ENCODE measurements at places on chromosomes 5 and 9.

DNA sequence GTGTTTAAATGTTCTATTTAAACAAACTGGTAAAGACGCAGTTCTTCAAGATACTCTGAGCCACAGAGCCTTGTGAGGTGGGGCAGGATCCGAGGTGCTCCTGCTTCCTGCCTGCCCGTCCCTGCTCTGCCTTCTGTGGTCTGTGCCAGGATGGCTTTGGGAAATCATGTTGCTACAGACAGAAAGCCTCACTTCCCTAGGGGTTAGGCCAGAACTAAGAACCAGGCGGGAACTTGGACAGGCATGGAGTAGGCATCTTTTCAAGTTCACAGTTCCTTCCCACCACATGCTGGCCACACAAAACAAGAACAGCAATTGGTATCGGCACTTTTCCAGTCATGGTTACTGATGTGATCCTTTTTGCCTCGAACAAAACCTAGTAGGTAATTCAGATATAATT, 67.7 kb upstream of the SPOCK1 start:
- H3K4me1 ChIP-seq, result no peaks in the 10 kb centered on the region
- no peak for DNase-seq
- H3K27ac ChIP-seq, result no peak overlapping the region
- H3K36me3 ChIP-seq, result no peaks in the 10 kb centered on the region

GRCh38 chr5:50744776-50745175, 78.3 kb downstream of the PARP8 start:
- H3K27me3 ChIP-seq, result no peaks in the 10 kb centered on the region
- H3K4me3 ChIP-seq, result no peak overlapping the region
- no peak overlapping the region for H3K27ac ChIP-seq
- no peaks in the 10 kb centered on the region for H3K36me3 ChIP-seq
- DNase-seq, result no peak

- peaks cover 9% of the 10 kb centered on the region for H3K4me1 ChIP-seq
- no peak overlapping the region for H3K27ac ChIP-seq
- H3K36me3 ChIP-seq, result no peaks in the 10 kb centered on the region
Observed at GRCh38 chr9:31335529-31336234, 1048.8 kb upstream of the ACO1 start.

DNA sequence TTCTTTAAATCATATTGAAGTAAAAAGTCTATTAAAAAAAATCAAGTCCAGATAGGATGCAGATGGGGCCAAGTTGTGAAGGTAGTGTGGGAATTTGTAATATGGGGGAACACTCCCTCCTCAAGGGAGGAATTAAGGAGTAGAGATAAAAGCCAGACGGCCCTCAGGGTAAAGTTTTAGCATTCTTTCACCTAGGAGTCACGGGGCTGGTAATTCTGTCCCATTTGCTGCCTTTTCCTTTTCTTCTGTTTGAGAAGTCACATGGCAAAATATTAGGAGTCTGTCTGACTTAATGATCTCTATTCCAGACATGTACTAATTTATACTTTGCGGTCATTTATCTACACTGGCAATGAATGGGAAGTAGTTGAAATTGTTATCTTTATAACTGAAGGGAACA, 61.9 kb downstream of the SNX24 start:
- no peaks in the 10 kb centered on the region for H3K27me3 ChIP-seq
- DNase-seq, result no peak
- H3K27ac ChIP-seq, result no peak overlapping the region
- no peaks in the 10 kb centered on the region for H3K4me1 ChIP-seq
- H3K4me3 ChIP-seq, result no peak overlapping the region

DNA sequence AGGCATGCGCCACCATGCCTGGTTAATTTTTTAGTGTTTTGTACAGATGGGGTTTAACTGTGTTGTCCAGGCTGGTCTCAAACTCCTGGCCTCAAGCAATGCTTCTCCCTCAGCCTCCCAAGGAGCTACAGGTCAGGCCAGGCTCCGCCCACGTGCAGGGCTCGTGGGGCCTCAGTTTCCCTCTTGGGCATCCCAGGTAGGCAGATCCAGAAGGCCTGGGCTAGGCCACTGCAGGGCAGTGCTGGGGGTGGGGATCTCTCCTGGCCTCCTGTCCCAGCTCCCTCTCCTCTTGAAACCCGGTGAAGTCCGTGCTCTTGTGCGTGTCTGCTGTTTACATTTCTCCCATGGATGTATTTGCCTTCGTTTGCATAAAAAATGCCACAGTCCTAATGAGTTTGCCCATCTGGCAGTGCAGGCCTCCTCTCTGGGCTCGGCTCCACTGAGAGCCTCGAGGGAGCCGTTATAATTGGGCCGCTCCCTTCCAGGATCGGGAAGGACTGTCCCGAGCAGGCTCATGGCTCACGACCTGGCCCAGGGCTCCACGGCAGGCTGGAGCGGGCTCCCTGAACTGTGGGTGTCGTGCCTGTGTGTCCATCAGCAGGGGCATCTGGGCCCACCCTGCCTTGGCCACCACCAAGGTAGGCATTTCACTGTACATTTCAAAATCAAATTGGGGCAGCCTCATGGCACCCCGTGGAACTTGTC, 52.6 kb upstream of the RUFY1 start:
- H3K27me3 ChIP-seq, result no peaks in the 10 kb centered on the region
- no peaks in the 10 kb centered on the region for H3K36me3 ChIP-seq
- DNase-seq, result no peak

- no peak for DNase-seq
- no peak overlapping the region for H3K4me3 ChIP-seq
- no peaks in the 10 kb centered on the region for H3K4me1 ChIP-seq
- H3K27ac ChIP-seq, result no peak overlapping the region
- H3K27me3 ChIP-seq, result no peaks in the 10 kb centered on the region
Observed at GRCh38 chr5:145697251-145697990, 137.7 kb downstream of the PRELID2 start.

DNA sequence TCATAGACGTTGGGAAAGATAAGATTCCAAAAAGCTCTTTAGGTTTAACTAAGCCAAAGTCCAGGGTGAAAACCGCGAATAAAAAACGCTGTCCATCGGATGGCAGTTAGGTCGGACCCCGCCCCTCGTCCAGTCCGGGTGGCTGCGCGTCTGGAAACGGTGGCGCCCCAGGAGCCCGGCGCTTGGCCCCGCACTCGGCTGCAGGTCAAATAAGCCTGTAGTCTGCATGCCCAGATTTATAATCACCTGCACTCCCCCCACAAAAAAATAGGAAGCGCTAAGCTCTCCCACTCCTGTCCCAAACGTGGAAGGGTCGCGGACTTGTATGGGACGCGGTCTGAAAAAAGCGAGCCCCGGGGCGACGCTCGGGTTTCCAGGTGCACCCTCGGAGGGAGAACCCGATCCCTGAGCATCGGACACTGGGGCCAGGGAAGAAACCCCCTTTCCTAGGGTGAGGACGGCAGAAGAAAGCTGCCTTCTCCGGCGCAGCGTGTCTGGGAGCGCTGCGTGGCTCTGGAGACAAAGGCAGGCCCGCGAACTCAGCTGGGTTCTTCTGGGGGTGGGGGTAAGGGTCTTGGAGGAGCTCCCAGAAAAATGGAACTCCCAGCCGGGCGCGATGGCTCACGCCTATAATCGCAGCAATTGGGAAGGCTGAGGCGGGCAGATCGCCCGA, 923 bp upstream of the ZBTB5 start:
- H3K27ac ChIP-seq, result peak overlapping the region; percentile 99
- no peaks in the 10 kb centered on the region for H3K36me3 ChIP-seq
- H3K27me3 ChIP-seq, result no peaks in the 10 kb centered on the region
- peaks cover 53% of the 10 kb centered on the region for H3K4me1 ChIP-seq
- H3K4me3 ChIP-seq, result peak overlapping the region; percentile 99

GRCh38 chr9:38181232-38181631, 112.2 kb upstream of the SHB start:
- no peaks in the 10 kb centered on the region for H3K4me1 ChIP-seq
- H3K36me3 ChIP-seq, result no peaks in the 10 kb centered on the region
- no peak overlapping the region for H3K27ac ChIP-seq
- no peaks in the 10 kb centered on the region for H3K27me3 ChIP-seq

GRCh38 chr5:3883040-3883439, 287.4 kb downstream of the IRX1 start:
- no peak overlapping the region for H3K27ac ChIP-seq
- no peaks in the 10 kb centered on the region for H3K27me3 ChIP-seq
- H3K4me1 ChIP-seq, result no peaks in the 10 kb centered on the region

DNA sequence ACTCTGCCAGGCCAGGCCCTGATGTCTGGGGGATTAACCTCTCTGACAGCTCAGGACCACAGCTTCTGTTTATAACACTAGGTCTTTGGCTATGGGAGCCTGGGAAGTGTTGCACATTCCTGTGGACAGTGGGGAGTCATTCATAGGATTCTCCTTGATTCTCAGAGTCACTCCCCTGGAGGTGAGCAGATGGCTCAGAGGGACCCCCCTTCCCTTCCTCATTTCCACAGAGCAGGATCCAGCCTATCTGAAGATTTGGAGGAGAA, 60.2 kb downstream of the NRG2 start:
- H3K4me3 ChIP-seq, result no peak overlapping the region
- H3K36me3 ChIP-seq, result no peaks in the 10 kb centered on the region
- H3K4me1 ChIP-seq, result peaks cover 6% of the 10 kb centered on the region
- H3K27me3 ChIP-seq, result no peaks in the 10 kb centered on the region
- no peak for DNase-seq
- no peak overlapping the region for H3K27ac ChIP-seq

DNA sequence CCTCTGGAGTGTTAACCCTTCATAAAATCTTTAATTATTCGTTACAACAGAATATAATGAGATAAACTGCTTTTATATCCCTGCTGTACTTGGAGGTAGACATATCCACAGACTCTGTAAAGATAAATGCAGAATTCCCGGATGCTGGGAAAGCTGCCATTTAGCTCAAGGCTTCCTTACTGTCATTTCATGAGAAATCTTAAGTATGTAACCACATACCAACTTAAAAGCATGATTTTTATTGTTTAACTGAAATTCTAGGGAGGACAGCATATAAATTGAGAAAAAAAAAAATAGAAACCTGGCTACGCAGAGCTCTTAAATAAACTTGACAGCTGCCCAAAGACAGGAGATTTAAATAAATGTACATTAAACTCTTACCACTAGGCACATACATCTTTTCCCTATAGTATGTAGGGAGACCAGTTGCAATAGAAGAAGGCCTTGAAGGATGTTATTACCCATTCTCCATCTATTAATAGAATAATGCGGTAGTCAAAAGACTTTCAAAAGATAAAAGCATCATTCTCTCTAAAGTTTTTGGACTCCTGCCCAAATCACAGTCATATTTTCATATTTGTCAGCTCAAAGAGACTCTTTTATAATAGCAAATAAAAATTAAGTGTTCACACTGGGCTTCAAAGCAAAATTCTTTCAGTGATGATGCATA, 373.8 kb downstream of the NDUFS4 start:
- DNase-seq, result no peak
- H3K4me1 ChIP-seq, result no peaks in the 10 kb centered on the region
- no peaks in the 10 kb centered on the region for H3K27me3 ChIP-seq
- H3K36me3 ChIP-seq, result no peaks in the 10 kb centered on the region
- no peak overlapping the region for H3K27ac ChIP-seq

GRCh38 chr9:121246821-121247561, 21.0 kb upstream of the GSN start:
- no peaks in the 10 kb centered on the region for H3K36me3 ChIP-seq
- no peak overlapping the region for H3K4me3 ChIP-seq
- no peak for DNase-seq
- no peak overlapping the region for H3K27ac ChIP-seq
- H3K4me1 ChIP-seq, result no peaks in the 10 kb centered on the region

GRCh38 chr9:81116340-81117137, 572.8 kb downstream of the TLE1 start:
- no peaks in the 10 kb centered on the region for H3K36me3 ChIP-seq
- H3K27me3 ChIP-seq, result no peaks in the 10 kb centered on the region
- H3K27ac ChIP-seq, result no peak overlapping the region
- no peak for DNase-seq
- H3K4me3 ChIP-seq, result no peak overlapping the region
- H3K4me1 ChIP-seq, result no peaks in the 10 kb centered on the region

DNA sequence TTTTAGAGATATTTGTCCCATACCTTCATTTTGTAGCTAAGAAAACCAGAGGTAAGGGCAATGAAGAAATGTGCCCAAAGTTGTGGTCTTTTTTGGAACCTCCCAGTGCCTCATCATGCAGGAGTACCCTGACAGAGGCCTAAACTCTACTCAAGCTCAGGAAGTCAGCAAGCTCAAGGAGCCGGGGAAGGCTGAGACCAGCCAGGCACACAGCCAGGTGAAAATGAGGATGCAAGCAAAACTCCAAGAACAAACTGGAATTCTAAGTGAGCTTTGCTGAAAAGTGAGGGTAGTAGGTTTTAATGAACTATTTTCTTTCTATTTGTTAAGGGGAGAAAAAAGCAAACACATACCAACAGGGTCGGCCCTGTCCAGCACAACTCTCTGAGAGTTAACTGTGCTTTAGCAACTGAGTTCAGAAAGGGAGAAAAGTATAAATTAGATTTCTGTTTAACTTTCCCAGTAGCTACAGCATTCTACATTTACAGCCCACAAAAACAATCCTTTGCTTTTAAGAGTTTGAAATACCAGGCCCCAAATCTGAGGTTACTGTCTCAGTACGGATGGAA, 146.4 kb downstream of the GNAQ start:
- no peak overlapping the region for H3K4me3 ChIP-seq
- H3K27ac ChIP-seq, result no peak overlapping the region
- H3K36me3 ChIP-seq, result no peaks in the 10 kb centered on the region
- H3K27me3 ChIP-seq, result no peaks in the 10 kb centered on the region
- peaks cover 61% of the 10 kb centered on the region for H3K4me1 ChIP-seq
- DNase-seq, result no peak

All from esophagus squamous epithelium (tissue), 5 donors.